ENCODE measurements at places on chromosomes 1 and 21.

DNA sequence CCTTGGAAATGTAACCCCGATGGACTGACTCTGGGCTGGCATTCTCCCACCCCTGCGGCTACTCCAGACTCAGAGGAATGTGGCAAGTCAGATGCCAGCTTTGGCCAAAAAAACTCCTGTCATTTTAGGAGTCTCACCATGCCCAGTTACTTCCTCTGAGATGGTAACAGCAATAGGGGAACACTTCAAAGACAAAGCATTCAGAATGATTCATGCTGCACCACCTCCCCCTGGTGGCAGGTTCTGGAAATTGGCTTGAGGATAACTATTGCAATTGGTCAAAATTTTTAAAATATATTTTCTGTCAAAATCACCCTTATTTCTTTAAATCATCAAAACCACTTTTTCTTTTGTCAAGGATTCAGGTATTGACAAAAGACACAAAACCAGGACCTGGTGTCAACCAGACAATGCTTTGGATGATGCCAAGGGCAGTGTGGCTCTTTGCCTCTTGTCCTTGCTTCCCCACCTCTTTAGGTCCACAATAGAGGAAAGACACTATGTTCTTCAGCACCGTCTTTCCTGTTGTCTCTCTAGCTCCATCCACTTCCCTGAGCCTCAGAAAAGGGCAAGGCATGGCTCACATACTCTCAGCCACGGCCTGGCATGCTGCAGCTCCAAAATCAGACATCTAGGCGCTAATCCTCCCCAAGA lies 9.9 kb upstream of the CDCA8 start:
- DNase-seq, result no peak

- DNase-seq, result peak; percentile 20
Measured at GRCh38 chr1:216075339-216075738, 347.9 kb downstream of the USH2A start.

DNA sequence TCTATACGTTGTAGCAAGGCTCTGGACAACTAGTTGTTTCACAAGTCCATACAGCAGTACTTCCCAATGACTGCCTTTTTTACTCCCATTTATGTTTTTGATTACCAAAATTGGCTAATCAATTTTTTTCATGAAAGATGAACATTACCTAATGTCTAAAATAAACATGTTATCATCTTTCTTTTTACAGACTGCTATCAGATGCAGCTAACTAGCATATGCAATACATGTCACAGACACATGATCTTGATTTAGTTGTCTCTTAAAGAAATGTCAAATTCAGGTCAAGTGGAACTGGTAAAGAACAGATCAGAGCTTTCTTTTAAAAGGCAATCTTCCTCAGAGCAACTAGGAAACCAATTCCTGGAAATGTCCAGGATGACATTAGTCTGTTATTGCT lies 630 bp upstream of the DBT start:
- DNase-seq, result no peak

- DNase-seq, result no peak
Measured at GRCh38 chr1:111483166-111483565, 9.4 kb downstream of the C1orf162 start.

GRCh38 chr1:208137193-208137592 lies 107.0 kb downstream of the PLXNA2 start:
- no peak for DNase-seq

DNA sequence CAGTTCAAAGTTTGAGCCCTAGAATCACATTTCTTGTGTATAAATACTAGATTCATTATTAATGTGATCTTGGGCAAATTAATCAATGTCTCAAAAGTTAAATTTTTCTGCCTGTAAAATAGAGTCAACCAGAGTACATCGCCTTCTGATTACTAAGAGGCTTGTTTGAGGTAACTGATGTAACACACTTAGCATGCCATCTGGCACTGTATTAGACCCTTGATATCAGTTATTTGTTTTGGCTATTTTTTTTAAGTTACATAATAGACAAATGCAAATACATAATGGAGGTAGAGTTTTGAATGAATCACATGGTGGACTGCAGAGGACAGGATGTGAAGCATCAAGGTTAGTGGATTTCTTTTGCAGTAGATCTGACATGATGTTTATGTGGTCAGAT lies 298.4 kb downstream of the ADGRL2 start:
- no peak for DNase-seq

DNA sequence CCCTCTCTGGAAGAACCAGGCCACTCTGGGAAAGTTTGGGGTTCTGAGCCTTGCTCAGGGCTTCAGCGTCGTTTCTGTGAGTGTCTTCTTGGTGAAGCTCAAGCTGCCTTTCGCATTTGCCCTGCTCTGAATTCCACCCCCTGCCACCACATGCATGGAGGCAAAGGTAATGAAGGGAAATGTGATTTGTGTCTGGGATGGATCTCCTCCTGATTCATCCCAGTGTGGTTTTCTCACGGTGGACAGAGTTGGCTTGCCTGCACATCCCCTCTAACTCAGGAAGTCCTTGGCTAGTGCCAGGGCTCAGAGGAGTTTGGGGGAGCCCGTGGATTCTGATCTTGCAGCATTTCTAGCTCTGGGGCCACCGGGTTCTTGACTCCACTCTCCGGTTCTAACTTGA lies 173.6 kb upstream of the RAB4A start:
- DNase-seq, result no peak

DNA sequence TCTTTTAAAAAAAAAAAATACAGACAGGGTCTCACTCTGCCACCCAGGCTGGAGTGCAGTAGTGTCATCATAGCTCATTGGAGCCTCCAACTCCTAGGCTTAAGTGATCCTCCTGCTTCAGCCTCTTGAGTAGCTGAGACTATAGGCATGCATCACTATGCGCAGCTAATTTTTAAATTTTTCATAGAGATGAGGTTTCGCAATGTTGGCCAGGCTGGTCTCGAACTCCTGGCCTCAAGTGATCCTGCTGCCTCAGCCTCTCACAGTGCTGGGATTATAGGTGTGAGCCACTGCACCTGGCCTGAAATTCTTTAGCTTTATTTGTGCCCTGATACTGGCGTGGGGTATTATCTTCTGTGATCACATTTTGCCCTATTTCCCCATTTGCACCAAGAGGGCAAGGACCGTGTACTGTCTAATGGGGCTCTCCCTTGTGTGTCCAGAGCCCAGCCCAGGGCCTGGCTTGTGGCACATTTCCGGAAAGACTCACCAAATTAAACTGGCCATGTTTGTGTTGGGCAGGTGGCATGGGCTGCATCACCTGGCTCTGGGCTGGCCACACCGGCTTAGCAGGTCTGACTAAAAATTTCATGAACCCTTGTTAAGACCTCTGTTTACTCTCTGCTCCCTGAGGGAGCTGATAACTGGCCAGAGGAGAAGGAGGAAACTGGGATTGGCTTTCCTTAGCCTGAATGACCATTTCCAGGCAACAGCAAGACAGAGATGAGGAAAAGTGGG lies 32.2 kb downstream of the TRIM62 start:
- no peak for DNase-seq

DNA sequence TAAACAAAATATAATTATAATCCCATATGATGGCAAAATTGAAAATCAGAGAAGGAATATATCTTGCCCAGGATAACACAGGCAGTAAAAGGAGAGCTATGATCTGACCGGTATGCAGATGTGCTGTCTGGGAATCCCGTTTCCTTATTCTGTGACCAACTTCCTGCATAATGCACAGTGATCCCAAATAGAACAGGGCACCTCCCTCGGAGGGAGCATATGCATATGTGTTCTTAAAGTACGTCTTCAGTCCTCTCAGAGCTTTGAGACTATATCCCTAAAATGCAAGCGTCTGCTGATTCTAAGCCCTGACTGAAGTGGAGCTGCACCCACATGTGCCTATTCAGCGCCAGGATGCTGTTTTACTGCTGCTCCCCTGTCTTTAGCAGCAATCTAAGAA lies 366.1 kb upstream of the PTBP2 start:
- no peak for DNase-seq

DNA sequence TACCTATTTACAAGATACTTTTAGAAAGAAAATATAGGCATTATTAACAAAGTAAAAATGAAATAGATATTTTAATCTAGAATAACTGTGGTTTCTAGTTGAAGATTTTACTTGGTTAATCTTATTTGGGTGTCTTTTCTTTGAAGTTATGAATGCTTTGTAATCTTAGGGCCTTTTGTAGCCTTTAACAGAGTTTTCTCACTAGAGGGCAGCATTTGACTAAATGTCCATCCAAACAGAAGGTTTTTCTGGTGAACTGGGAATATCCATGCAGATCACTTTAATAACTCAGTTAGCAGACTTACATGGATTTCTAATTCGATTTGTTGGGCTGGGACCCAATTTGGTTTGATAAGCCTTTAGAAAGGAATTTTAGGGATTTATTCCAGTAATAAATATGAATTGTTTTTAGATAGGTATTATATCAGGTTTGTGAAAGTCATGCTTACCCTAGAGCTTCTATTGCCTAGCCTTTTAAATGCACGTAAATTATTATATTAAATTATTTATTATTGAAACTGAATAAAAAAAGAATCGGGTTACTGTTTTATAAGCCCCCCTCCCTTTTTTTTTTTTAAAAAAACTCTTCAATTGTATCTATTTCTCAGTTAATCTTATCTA lies 119.7 kb downstream of the ZNF326 start:
- peak; percentile 31 for DNase-seq

DNA sequence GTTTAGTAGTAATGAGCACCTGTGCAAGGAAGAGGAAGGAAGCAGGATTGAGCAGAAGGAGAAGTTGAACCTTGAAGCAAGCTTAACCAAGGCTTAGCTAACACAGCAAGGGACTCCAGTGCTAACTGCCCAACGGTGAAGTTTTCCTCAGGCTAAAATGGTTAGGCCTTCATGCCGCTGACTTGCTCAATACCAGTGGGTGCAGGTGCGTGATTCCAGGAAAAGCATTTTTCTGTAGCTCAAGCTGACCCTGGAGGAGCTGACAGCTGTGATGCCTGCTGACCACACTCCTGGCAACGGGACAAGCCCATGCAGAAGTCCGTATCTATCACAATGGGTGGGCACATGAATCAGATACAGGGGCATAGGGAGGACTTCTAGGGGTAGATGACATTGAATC lies 76.5 kb upstream of the FGGY start:
- no peak for DNase-seq

DNA sequence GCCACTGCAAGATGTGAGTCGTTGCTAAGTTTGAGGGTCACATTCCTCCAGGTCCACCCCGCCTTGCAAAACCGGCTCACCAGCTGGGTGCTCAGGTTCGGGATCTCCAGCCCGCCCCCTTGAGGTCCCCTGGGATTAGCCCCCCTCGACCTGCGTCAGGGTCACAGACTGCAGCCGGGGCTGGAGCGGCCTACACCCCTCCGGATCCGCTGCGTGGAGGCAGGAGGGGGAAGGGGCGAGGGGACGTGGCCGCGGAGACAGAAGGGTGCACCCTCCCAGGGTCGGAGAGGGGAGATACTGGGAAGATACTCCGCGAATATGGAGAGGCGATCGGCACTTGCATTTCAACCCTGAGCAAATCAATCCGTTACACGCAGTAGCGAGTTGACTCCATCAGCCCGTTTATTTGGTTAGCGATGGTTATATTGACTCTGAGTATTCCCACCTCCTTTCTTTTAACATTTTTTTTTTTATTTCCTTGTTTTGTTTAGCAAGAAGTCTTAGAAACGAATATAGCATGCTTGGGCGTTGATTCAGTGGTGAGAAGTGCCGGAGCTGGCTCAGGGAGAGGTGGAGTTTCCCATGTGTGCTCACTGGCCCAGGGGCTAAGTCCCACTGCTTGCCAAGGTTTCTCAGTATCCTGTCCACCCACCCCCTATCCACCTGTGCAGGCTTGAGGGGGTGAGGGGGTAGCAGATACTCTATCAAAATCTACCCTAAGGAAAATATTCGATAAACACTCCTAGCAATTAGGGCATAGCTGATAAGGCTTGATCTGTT lies 997 bp downstream of the IFNAR2 start:
- peak; percentile 31 for DNase-seq

- no peak for DNase-seq
Measured at GRCh38 chr1:89955311-89956205, 39.4 kb upstream of the ZNF326 start.

- no peak for DNase-seq
Measured at GRCh38 chr1:100972185-100972584, 53.4 kb downstream of the DPH5 start.

- DNase-seq, result no peak
Measured at GRCh38 chr1:23081376-23081775, 62.1 kb downstream of the KDM1A start.

- no peak for DNase-seq
Measured at GRCh38 chr1:84374991-84375696, 23.1 kb upstream of the DNASE2B start.

GRCh38 chr1:30466026-30466425 lies 257.4 kb downstream of the MATN1 start:
- DNase-seq, result no peak

GRCh38 chr1:2628191-2628932 lies 4.5 kb downstream of the MMEL1 start:
- no peak for DNase-seq

- DNase-seq, result no peak
Measured at GRCh38 chr1:42047508-42047880, 105.7 kb upstream of the GUCA2B start.
